Fibroblast of mammary gland (primary cell): ENCODE measurements at places on chromosomes 5 and 9.

GRCh38 chr9:92538541-92538940, 2.8 kb upstream of the ECM2 start:
- DNase-seq: peak; percentile 47

GRCh38 chr5:95682891-95683290, at the start of gene SPATA9:
Gene SPATA9, minus strand, starts transcription at chr5:95682991. Its CDS starts 137 bp downstream, at chr5:95682854.
- no peak for DNase-seq

GRCh38 chr5:51138164-51138563, 245.1 kb upstream of the ISL1 start:
- DNase-seq: no peak

- peak; percentile 54 for DNase-seq
Measured at GRCh38 chr9:70409280-70409679, 5.2 kb downstream of the KLF9 start.

GRCh38 chr5:35063414-35063813, 15.7 kb upstream of the AGXT2 start:
- peak; percentile 61 for DNase-seq

- DNase-seq: no peak
Measured at GRCh38 chr5:58357121-58357520, 102.8 kb downstream of the PLK2 start.

GRCh38 chr9:35237311-35237710, 75.5 kb downstream of the UNC13B start:
- DNase-seq: no peak

- DNase-seq: peak; percentile 17
Measured at GRCh38 chr5:174328631-174329299, 283.3 kb downstream of the NSG2 start.

DNA sequence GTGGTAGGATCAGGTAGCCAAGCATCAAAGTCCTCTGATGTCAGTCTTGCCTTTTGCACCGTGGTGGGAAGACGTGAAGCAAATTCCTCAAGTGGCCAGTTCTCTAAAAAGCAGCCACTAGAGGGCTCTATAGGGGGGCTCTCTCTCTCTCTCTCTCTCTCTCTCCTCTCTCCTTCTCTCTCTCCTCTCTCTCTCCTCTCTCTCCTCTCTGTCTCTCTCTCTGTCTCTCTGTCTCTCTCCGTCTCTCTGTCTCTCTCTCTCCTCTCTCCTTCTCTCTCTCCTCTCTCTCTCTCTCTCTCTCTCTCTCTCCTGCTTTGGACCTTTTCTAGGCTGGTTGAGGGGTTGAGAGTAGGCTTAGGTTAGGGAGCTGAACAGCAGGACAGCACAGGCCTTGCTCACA, 13.9 kb upstream of the OSMR start:
- peak; percentile 69 for DNase-seq

DNA sequence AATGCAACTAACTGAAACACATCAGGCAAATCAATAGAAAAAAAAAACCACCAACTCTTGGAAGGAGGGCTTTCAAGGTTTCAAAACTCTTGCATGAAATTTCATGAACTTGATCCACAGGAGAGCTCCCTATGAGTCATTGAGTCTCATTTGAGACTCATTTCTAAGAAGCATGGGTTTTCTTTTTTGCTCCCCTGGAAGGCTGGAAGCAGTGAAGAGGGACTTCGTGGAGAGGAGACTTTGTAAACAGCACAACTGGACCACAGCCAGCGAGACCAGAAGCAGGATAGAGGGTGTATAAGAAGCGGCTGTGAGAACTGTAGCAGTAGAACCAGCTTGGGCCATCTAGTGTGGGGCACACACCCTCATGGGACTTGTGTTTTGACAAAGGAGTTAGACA, 41.2 kb upstream of the RAPGEF1 start:
- peak; percentile 23 for DNase-seq

- DNase-seq: peak; percentile 86
Measured at GRCh38 chr9:3732077-3733038, 206.6 kb upstream of the RFX3 start.

- DNase-seq: peak; percentile 92
Measured at GRCh38 chr5:94469894-94470329, 148.5 kb downstream of the KIAA0825 start.

DNA sequence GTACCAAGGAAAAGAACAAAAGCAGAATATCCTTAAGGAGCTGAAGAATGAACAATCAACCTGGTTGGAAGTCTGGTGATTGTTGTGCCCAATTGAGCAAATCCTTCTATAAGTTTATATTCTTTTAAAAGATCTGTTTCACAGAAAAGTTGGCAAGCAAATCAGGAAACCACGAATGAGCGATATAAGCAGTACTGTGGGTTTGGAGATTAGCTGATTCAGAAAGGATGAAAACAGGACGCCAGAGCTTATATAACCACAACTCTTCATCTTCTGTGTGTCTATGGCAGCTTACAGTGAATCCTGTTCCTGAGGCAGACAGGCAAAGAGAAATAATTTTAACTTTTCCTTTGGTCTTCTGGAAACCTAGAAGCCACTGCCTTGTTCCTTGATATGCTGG, 61.7 kb downstream of the SLC38A9 start:
- DNase-seq: peak; percentile 56

DNA sequence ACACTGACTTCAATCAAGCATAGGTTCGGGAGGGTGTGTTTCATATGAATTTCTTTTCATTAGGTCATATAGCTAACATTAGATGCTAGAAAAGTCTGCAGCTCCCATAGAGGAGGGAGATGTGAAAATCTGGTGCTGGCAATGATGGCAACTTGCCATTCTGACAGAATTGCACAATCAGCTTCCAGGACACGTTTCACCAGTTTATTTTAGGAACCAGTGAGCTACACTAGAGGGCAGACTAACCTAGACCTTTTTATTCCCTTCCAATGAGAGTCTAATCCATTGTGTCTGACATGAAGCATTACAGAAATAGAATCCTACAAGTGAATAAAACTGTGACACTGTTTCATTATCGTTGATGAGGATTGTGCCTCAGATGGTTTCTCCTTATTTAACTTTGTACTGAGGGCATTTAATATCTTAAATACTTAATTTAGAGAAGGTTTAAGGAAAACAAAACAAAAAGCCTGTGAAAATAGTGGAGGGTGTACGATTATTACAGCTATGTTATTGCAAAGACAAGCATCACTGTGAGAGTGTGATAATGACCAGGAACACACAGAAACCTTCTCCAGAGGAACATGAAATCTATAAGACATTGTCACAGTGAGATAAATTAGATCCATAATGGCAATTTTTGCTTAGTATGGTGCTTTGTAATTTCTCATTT, 363.3 kb upstream of the RPS23 start:
- DNase-seq: peak; percentile 91

- DNase-seq: peak; percentile 89
Measured at GRCh38 chr9:113682297-113682771, 193.8 kb upstream of the ZNF618 start.

DNA sequence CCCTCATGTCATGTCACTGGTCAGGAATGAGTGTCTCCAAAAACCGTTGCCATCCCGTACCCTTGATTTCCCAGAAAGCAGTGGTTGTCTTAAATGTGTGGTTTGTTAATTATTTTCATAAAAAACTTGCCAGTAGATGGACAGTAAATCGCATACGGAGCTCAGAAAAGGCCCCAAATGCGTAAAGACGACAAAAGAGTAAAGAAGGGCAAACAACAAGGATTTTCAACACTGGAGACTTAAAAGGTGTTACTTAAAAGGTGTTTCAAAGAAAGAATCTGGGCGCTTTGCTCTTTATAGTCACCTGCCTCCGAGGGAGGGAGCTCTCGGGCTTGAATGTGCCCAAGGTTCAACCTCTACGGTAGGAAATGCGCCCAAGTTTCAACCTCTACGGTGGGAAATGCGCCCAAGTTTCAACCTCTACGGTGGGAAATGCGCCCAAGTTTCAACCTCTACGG, 734 bp downstream of the KIF27 start:
- DNase-seq: peak; percentile 26

- DNase-seq: no peak
Measured at GRCh38 chr9:83477120-83477519, 61.1 kb downstream of the FRMD3 start.

DNA sequence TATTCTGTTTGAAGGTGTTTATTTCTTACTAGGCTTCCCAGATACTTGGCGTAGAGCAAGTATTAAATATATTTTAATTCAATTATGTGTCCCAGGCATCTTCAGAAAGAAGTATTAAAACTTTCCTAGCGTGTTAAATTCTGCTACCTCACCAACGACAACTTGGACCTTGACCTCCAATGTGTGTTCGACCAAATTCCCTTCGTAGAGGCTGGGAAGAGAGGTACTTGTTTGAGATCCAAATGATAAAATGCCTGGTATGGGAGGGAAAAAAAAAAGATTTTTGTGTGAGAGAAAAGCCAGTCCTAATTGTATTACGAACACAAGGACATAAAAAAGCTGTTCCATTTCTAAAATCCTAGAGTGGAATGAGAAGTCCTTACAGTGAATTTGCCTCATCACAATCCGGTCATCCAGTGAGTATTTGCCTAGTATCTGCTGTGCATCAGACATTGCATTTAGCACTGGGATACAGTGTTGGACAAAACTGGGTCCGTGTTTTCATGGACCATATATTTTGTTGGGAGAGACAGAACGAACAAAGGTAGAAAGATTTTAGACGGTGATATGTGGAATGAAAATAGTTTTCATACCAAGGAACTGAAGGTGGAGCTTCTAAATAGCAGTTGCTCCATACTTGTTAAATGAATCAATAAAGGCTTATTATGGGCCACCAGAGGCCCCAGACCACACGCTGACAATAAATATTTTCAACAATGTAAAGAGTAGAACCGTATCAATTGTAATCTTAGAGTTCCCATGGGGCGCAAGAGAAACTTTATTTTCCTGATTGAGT, 103.1 kb downstream of the KIF4B start:
- DNase-seq: no peak

DNA sequence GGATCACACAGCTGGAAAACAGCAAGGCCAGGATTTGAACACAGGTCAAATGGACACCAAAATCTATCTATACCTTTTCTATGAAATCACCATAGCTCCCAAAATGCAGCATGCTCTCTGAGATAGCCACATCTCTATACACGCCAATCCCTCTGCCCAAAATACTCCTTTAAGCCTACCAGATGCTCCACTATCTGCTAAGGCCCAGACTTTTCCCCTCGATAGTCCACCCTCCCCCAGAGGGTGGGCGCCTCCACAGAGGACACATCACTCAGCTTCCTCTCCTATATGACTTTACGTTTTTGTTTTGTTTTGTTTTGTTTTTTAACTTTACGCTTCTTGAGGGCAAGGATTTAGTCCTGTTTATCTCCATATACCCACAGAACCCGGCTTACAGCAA, 46.8 kb downstream of the MTMR12 start:
- DNase-seq: no peak

DNA sequence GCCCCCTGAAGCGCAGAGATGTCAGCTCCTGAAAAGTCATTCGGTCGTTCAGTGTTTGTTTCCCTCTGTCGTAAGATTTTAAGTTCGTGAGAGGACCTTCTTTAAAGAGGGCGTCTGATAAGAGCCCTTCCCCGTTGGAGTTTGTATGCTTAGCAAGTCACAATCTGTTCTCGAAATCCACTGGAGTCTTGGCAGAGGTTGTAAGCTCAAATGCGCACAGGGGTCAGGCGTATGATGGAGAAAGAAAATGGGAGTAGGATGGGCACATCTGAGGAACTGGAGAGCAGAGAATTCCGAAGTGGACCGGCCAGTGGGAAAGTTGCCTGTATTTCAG, 710 bp downstream of the HSD17B4 start:
- DNase-seq: peak; percentile 44

DNA sequence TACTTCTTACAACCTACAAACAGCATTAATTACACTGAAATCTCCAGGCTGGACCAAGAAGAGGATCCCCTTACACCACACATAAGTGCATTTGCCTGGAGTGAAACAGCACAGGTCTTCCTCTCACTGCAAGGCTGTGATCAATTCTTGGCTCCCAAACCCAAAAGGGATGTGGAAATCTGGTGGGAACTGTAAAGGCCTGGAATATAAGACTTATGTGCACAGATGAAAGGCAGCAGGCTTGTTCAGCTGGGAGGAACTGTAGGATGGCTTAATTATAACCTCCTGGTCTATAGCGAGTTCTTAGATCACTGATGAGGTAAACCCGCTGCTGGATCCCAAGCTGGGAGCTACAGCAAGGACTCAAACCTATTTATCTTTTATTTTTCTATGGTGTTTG, 182.9 kb upstream of the TNC start:
- peak; percentile 76 for DNase-seq

- peak; percentile 84 for DNase-seq
Measured at GRCh38 chr5:93789173-93790067, 48.0 kb upstream of the POU5F2 start.

GRCh38 chr9:22447618-22448305, 1.1 kb downstream of the DMRTA1 start:
- DNase-seq: no peak

- DNase-seq: peak; percentile 54
Measured at GRCh38 chr5:180816608-180817534, 14.3 kb upstream of the MGAT1 start.

GRCh38 chr5:111143910-111144309, 51.8 kb downstream of the WDR36 start:
- peak; percentile 99 for DNase-seq

GRCh38 chr5:64144425-64145215, 21.0 kb upstream of the RNF180 start:
- DNase-seq: peak; percentile 72

DNA sequence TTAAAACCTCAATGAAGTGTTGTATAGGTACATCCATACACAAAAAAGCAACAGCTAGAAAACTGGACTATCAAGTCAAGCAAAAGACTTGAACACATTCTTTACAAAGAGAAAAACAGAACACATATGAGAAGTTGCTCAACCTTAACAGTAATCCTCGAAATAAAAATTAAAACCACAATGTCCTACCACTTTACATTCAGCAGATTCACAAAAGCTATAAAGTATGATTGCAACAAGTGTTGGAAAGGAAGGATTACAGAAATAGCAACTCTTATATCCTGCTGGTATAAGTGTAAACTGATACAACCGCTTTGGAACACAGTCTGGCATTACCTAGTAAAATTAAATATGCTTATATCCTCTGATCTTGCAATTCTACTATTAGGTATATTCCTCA, 28.5 kb upstream of the GOLGA1 start:
- DNase-seq: no peak

GRCh38 chr9:108194154-108194553, 661.6 kb downstream of the ACTL7B start:
- no peak for DNase-seq

GRCh38 chr5:116658141-116658540, 83.5 kb upstream of the SEMA6A start:
- DNase-seq: no peak

- DNase-seq: no peak
Measured at GRCh38 chr5:154410786-154411185, 35.0 kb upstream of the SAP30L start.

GRCh38 chr5:172493461-172493860, 39.1 kb upstream of the SH3PXD2B start:
- no peak for DNase-seq

GRCh38 chr9:33785914-33786313, 9.4 kb upstream of the PRSS3 start:
- DNase-seq: peak; percentile 36

DNA sequence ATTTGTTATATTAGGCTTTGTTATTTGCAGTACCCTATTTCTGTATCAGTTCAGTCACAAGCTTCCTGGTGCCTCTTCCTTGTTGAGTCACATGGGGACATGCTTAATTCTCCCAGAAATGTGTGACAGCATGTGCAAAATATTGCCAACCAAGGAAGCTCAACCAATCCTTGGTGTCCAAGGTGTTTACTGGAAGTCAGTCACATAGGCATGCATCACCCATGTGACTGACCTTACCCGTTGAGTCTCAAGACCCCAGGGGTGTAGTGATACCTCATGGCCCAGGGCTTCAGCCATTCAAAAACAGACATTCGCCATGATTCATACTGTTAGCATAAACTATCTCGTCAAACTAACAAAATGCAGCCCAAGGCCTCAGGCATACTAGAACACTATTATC, 9.3 kb upstream of the ANKDD1B start:
- peak; percentile 7 for DNase-seq
